Neural cell (in vitro differentiated cells): ENCODE measurements at places on chromosomes 3 and 15. TPM values are rescaled to one million over a fixed set of nuclear protein-coding genes. Genes with fewer than 3 reads are reported as not detected.

The UROC1 gene
- not detected in 2 replicates for polyA plus RNA-seq

The SKOR1 gene
- polyA plus RNA-seq: 0.81 and 0.94 TPM in 2 replicates

The LMOD3 gene
- not detected in 2 replicates for polyA plus RNA-seq

The C3orf70 gene
- 3.3 and 3.4 TPM in 2 replicates for polyA plus RNA-seq

The ZCWPW2 gene
- polyA plus RNA-seq: 0.48 and 1.0 TPM in 2 replicates

The MKRN3 gene
- polyA plus RNA-seq: 10.7 and 13.9 TPM in 2 replicates

The GRAMD1C gene
- 12.9 and 31.0 TPM in 2 replicates for polyA plus RNA-seq

The GP9 gene
- polyA plus RNA-seq: not detected in 2 replicates

The TXNRD3 gene
- polyA plus RNA-seq: 2.2 and 2.5 TPM in 2 replicates

The ADCY5 gene
- 7.7 and 8.4 TPM in 2 replicates for polyA plus RNA-seq

The TRIM69 gene
- 34.0 and 38.3 TPM in 2 replicates for polyA plus RNA-seq

The ZNF620 gene
- 20.2 and 31.0 TPM in 2 replicates for polyA plus RNA-seq

The CLDN1 gene
- polyA plus RNA-seq: 0.66 and 1.3 TPM in 2 replicates

The LIPH gene
- polyA plus RNA-seq: 0.05 TPM in 1 of 2 replicates, not detected in the other

The LZTFL1 gene
- polyA plus RNA-seq: 26.8 and 27.6 TPM in 2 replicates

The GNB5 gene
- 89.6 and 116 TPM in 2 replicates for polyA plus RNA-seq

The PRSS50 gene
- polyA plus RNA-seq: not detected in 2 replicates

The ZKSCAN7 gene
- polyA plus RNA-seq: 23.9 and 25.9 TPM in 2 replicates

The PTPN23 gene
- polyA plus RNA-seq: 5.4 and 36.2 TPM in 2 replicates

The FRG2C gene
- polyA plus RNA-seq: not detected in 2 replicates

The SLC6A20 gene
- polyA plus RNA-seq: not detected in 2 replicates

The LNP1 gene
- 19.2 and 19.7 TPM in 2 replicates for polyA plus RNA-seq

The FMN1 gene
- polyA plus RNA-seq: 0.26 and 0.40 TPM in 2 replicates

The NR2E3 gene
- polyA plus RNA-seq: not detected in 2 replicates

The CSPG4 gene
- not detected in 2 replicates for polyA plus RNA-seq

The MYRIP gene
- 0.64 and 0.76 TPM in 2 replicates for polyA plus RNA-seq

The NMB gene
- 3.0 and 4.7 TPM in 2 replicates for polyA plus RNA-seq

The SUSD5 gene
- 0.70 and 0.74 TPM in 2 replicates for polyA plus RNA-seq

The UBE2E2 gene
- polyA plus RNA-seq: 13.6 and 19.8 TPM in 2 replicates

The FOXL2NB gene
- not detected in 2 replicates for polyA plus RNA-seq

The ANKRD63 gene
- 2.1 TPM in 1 of 2 replicates, not detected in the other for polyA plus RNA-seq

The MYEF2 gene
- polyA plus RNA-seq: 157 and 176 TPM in 2 replicates

The ZNF80 gene
- 0.17 TPM in 1 of 2 replicates, not detected in the other for polyA plus RNA-seq

The APBA2 gene
- polyA plus RNA-seq: 134 and 159 TPM in 2 replicates

The OR4F6 gene
- polyA plus RNA-seq: not detected in 2 replicates

The ABI3BP gene
- polyA plus RNA-seq: 0.10 TPM in 1 of 2 replicates, not detected in the other

The LRRC3B gene
- polyA plus RNA-seq: 49.9 and 56.4 TPM in 2 replicates

The GOLGA8G gene
- polyA plus RNA-seq: not detected in 2 replicates

The CAMP gene
- polyA plus RNA-seq: not detected in 2 replicates

The HAPLN3 gene
- not detected in 2 replicates for polyA plus RNA-seq
